ENCODE measurements at places on chromosomes 6 and 20.

DNA sequence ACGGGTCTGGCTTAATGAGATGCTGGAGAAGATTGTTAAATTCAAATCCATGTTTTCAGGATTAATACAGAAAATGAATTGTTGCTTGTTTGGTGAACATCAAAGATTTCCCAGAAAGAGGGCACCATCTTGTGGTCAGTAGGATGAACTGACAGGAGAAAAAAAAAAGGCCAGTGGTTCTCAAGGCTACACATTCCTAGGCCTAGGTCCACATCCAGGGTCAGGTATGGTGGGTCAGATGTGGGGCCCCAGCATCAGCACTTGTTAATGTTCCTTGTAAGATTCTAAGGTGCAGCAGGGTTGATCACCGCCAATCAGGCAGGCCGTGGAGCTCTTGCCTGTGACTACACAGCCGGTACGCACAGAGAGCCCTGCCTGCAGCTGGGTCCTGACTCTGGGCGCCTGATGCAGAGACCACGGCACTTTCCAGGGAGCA, 34.0 kb upstream of the FOXO3 start:
- DNase-seq, result no peak

DNA sequence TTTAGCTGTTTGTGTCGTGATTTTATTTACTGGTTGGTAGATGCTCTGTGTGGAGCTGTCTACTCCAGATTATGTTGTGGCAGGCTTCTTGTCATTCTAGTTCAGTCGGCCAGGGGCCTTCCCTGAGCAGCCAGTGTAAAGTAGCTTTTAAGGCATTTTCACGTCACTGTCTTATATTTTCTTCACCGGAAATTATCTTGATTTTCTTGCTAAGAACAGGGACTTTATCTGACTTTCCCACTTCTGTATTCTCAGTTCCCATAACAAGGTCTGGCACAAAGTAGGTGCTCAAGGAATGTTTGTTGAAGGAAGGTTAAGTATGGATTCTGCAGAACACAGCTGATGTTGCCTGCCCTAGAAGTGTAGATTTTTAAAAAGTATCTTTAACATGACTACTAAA, 868 bp downstream of the LTV1 start:
- DNase-seq, result no peak

DNA sequence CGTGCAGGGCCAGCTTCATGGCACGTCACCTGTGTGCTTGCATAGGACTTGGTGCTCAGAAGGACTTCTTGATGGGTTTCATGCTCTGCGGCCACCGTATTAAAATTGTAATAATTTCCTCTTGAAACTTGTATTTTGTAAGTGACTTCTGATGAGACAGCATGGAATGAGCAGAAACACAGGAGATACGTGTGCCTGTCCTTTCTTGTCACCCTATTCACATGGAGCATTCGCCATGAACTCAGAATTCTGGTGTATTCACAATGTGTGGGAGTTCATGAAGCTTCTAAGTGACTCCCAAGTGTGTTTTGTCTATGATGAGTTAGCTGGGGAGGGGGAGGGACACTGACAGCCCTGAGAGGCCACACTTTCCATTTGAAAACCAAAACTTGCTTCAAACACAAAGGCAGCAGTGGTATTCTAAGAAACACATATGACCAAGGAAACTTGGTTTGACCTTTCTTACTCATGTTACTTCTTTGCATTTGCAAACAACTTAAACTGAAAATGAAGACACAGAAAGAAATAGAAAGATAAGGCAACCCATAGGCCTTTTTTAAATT, 92.1 kb upstream of the NEDD9 start:
- no peak for DNase-seq

DNA sequence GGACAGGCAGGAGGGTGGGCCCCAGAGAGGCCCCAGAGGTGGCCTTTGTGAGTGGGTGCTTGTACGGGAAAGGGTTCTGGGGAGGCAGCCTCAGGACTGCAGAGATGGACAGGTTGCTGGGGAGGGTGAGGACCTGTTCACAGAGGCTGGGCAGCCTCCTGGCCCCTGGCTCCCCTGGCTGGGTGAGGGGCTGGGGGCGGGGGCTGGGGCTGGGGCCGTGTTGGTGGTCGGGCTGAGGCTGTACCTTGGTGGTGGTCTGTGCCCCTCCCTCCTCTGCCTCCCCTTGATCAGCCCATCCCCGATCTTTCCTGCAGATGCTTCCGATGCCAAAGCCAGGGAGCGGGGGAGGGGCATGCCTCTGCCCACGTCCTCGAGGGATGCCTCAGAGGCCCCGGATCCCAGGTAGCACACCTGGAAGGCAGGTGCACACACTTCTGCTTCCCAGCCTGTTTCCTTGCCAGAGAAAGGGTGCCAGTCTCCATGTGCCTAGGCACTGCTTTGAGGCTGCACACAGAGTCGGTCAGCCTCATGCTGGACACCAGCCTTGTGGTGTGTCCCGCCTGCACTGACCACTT, 4.8 kb downstream of the TCEA2 start:
- no peak for DNase-seq

GRCh38 chr6:105982761-105983540, 103.2 kb upstream of the PRDM1 start:
- no peak for DNase-seq

- DNase-seq, result no peak
These were observed 37.1 kb upstream of the FILIP1 start for GRCh38 chr6:75530696-75531095.

DNA sequence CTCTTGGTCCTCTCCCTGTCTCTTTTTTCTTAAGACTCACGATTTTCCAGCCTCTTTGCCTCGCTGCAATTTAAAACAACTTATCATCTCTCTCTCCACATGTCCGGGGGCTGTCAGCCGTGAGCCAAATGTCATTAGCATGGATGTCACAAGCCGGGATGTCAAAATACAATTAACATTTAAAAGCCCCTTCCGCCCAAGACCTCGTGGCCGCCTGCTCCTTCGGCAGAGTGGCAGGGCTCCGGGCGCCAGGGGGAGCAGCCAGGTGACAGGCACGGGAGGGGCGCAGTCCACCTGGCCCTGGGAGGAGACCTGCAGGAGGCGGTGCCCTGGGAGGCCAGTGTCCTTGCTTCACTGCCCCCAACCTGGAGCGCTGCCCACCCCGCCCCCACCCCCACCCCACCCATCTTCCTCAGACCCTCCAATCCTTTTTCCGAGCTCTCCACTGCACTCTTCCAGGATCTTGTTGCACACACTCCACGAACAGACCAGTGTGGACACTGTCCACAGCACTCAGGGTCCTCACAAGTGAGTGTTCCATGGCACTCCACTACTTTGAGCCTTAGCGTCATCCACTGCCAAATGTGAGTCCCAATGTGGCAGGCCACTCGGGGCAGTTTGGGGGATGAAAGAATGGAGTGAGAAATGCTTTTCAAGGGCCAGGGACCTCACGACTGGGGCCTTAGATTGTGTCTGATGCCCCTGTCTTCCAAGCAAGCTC, 5.6 kb upstream of the GRM4 start:
- no peak for DNase-seq
